Eye (tissue), 1 donor: ENCODE measurements at places on chromosomes 7 and 10.

- peak; percentile 53 for DNase-seq
Measured at GRCh38 chr7:10192074-10192473, 781.6 kb upstream of the PHF14 start.

DNA sequence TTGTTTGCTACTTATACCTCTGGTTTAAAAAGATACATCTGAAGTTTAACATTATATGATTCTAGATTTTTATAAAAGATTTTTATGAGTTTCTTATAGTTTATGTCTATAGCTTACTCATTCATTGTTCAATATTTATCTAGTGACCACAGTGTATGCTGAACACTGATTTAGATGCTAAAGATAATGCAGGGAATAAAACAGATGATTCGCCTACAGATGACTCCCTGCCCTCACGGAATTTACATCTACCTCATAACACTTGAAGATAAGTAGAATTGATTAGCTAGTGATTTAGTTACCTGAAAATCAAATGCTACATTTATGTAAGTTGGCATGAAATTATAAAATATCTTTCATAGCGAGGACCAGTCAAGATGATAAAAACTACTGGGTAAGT is 105.8 kb downstream of the HIPK2 start:
- no peak for DNase-seq

- no peak for DNase-seq
Measured at GRCh38 chr10:99506416-99506815, 26.3 kb upstream of the NKX2-3 start.

DNA sequence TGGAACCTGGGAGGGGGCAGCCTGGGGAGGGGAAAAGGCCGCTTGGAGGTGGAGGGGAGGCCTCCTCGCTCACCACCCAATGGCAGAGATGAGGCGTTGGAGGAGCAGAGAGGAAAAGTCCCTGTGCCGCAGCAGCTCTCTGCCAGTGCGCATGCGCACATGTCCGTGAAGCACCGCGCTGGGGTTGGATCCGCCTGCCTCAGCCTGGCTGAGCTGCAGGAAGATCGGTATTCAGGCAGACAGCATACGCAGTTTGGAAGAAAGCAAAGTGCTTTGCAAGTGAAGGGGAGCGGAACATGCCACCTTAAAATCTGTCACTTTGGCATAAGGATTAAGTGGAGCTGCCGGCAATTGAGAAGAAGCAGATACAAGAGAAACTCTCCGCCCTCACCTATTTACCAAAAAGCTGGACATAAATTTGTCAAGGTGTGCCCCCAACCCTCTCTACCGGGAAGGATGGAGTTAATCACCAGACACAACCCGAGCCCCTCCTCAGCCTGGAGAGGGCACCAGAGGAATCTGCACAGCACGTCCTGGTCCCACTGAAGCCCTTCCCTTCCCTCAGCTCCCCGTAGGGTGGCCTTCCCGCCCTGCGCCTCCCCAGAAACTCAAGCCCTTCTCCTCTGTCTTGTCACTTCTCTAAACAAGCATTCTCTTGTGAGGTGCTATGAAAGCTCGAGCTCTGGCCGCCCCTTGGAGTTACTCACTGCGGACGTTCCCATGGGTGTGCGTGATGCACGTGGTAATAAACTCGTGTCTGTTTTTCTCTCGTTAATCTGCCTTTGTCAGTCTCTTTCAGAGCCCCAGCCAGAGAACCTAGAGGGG is 32.2 kb upstream of the TMEM72 start:
- DNase-seq, result peak; percentile 96

DNA sequence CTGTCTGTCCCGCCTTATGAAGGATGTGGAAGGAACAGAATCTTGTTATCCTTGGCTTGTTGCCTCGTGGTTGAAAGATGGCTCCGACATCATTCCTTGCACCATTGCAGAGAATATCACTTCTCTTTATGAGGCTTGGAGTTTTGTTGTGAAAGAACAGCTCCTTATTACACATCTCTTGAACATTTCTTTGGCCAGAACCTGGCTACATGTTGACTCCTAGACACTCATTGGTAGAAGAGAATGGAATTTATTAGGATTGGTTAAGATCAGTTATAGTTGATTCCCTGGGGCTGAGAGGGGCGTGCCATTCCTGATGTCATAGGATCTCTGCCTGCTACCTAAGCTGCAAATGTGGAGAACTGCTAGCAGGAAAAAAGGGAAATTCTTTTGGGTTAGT is 180.5 kb upstream of the CTBP2 start:
- no peak for DNase-seq

DNA sequence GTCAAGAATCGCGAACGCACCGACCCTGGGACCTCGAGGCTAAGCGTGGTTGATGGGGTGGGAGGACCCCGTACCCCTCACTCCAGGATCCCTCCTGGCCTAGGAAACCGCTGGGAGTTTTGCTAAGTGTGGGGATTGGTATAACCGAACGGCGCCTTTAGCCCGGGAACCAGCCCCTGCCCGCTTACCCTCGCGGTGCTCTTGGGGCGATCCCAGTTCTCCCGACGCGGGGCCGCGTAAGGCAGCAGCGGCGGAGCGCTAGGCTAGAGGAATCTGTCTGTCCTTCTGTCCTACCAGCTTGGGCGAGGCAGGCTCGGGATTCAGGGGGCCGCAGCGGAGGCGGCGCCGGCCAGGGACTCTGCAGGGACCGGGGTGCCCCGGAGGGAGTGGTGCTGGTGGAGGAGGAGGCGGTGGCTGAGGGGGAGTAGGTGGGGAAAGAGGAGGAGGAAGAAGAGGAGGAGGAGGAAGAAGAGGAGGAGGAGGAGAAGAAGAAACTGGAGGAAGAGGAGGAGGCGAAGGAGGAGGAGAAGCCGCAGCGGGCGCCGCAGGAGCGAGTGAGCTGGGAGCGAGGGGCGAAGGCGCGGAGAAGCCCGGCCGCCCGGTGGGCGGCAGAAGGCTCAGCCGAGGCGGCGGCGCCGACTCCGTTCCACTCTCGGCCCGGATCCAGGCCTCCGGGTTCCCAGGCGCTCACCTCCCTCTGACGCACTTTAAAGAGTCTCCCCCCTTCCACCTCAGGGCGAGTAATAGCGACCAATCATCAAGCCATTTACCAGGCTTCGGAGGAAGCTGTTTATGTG is 439 bp upstream of the EMX2 start:
- DNase-seq, result peak; percentile 95

DNA sequence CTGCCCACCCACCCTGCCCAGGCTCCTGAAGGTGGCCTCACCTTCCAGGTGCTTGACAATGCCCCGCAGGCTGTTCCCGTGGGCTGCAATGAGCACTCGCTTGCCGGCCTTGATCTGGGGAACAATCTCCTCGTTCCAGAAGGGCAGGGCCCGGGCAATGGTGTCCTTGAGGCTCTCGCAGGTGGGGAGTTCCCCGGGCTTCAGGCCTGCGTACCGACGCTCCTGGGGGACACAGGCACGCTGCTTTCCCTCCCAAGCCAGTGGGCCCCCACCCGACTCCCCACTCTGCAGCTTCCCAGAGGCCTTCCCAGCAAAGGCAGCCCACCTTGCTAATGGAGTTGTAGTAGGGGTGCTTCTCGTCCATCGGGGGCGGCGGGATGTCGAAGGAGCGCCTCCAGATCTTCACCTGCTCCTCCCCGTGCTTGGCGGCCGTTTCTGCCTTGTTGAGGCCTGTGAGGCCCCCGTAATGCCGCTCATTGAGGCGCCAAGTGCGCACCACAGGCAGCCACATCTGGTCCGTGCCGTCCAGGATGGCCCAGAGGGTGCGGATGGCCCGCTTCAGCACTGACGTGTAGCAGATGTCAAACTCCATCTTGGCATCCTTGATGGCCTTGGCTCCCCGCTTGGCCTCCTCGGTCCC is 456 bp downstream of the PGAM2 start:
- DNase-seq, result no peak

DNA sequence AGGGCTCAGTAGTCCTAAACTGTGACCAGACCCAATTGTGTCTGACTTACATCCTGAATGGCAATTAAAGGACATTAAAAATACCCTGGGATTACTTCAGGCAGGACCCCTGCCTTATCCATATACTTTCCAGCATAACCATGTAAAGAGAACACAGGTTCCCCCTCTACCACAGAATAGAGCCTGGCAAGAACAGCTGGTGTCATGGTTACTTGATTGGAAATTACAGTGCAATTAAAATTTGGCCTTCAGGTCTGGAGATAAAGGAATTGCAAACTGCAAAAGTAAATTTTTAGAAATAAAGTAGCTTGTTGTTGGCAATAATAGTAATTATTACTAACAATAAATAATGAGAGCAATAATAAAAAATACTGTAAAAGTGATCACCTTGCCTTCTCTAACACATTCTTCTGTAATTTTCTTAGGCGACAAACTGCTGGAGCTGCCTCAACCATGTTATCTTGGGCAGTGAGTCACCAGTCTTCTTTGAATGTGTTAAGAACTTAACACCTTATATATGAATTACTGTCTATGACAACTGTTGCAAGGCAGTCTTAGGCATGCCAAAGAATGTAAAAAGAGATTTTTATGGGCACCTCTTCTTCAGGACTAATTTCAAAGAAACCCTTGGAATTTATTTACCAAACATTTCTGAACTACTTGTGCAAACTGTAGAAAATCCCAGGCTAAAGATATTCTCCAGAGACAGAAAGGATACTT is 53.7 kb downstream of the HIBADH start:
- no peak for DNase-seq

DNA sequence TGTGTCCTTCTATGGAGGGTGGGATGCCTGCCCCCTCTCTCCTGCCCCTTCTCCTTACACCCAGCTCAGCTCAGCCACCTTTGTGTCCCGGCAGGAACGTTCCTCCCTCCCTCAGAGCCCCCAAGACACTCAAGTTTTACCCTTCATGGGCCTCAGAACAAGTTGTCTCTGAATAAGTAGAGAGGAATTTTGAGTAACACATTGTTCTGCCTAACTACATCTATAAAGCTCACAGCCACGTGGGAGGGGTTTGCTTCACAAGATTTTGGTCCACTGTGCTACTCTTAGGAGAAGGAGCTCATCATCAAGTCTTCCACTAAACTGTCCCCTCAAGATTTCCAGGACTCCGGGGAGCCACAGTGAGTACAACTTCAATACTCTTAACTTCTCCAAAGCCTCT is 51.6 kb upstream of the ZNF32 start:
- DNase-seq, result no peak

GRCh38 chr7:18693406-18693805 is 197.9 kb downstream of the HDAC9 start:
- peak; percentile 64 for DNase-seq

DNA sequence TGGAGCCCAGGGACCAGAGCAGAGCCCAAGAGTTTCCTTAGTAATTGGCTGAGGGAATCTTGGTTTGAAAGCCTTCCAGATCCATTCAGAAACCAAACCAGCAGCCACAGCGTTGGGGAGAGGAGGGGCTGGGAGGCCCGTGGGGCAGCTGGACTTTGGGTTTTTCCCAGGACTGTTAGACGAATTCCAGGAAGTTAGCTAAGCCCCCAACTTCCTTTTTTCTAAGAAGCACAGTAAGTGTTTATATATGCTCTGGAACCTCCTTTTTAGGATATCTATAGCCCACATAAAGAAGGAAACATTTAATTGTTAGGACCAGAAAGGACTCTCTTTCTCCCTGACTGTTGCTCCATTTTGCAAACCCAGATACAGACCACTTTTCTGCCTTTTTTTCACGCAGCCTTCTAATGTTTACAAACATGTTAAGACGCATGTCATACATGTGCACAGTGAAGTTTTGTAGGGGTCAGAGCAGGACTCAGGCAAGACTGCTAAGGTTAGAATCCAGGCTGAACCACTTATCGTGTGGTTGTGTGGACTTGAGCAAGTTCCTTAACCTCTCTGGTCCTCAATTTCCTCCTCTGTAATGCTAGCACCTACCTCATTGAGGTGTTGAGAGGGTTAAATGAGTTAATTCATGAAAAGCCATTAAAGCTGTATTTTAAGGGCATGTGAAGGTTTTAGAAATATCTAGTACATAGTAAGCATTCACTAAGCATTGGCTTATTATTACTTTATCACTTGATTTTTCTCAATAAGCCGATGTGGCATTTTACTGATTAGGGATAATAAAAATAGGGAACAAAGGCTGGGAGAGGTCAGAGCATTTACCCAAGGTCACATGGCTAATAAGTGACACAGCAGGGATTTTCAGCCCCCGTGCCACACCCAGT is 42.4 kb downstream of the TBATA start:
- DNase-seq, result peak; percentile 58

DNA sequence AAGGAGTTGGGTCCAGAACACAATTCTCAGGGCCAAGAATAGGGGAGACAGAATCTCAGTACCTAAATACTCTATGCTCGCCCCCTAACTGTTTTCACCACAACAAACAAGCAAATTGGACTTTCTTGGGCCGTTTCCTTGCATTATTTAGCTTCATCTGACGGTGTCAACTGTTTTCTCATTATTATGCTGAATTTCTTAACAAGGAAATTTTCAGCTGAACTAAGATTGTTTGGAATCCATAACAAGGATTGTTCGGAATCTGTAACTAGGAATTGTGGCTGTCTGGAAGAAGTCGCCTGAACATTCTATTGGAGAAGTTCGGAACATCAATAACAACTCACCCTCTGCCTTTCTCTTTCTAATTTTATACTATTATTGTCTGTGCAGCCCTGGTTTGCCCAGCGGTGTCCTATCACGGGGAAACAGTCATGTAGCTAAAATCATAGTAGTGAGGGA is 15.5 kb upstream of the DLX6 start:
- DNase-seq, result no peak

DNA sequence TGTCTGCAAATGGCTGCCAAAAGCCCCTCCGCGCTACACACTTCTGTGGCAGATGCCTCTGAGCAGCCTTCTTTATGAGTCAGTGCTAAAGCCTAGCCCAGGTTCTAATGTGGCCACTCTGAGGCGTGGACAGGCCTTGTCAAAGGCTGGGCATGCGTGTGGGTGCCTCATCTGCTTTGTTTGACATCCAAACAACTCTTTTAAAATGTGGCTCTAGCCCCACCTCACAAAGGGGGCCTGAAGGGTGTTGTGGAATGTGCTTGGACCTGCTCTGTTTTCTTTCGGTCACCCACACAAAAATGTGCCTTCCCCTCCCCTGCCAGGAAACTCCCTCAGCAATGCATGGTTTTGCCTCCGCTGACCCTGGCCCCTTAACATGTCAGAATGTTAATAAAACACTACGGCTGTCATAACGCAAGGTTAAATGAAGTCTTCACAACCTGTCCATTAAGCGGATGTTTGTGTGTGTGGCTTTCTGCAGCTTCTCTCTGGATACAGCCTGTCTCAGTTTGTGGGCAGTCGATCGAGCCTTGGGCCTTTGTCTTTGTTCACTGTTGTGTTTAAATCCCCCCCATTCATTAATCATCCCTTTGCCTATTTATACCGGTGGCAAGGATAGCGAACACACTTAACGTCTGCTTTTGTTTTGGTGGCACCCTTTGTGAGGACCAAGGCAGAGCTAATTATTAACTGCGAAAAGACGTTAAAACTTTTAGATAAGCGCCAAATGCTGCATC is 718.9 kb downstream of the LRMDA start:
- peak; percentile 87 for DNase-seq
